ENCODE measurements at places on chromosomes 6 and 20. TPM values are rescaled to one million over a fixed set of nuclear protein-coding genes. Genes with fewer than 3 reads are reported as not detected.

- DNase-seq = no peak
These were observed 53.6 kb downstream of the CCN2 start for GRCh38 chr6:131897621-131898020.

- DNase-seq = no peak
These were observed 37.0 kb downstream of the KLHL31 start for GRCh38 chr6:53628354-53629119.

- DNase-seq = no peak
These were observed 470.6 kb upstream of the ARID1B start for GRCh38 chr6:156306531-156306930.

WTAP gene
- polyA plus RNA-seq = 63.5 TPM

GRCh38 chr20:62489186-62489931 is 13.6 kb upstream of the GATA5 start:
- DNase-seq = no peak

LTB gene
- 6.6 TPM for polyA plus RNA-seq

GRCh38 chr6:151738267-151738666 is 69.2 kb upstream of the ESR1 start:
- DNase-seq = no peak

CLVS2 gene
- not detected for polyA plus RNA-seq

DNA sequence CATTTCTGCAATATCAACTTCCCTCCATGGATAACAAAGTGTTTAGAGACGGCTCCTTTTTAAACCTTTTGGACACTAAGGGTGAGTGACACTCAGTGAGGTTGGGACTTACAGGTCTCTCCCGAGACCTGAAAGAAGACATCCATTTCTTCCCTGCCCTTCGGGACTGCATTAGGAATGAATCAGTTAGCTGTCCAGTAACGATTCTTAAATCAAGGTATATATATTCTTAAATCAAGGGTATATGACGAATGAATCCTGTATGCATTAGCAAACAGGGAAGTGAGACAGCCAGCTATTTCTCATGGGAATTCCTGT is 52.9 kb downstream of the EDN1 start:
- DNase-seq = no peak

- no peak for DNase-seq
These were observed 150.4 kb downstream of the RNGTT start for GRCh38 chr6:88813045-88813444.

- no peak for DNase-seq
These were observed 280.5 kb downstream of the SYNE1 start for GRCh38 chr6:152356662-152357061.

GRCh38 chr20:8829256-8829655 is 239.6 kb upstream of the PLCB4 start:
- DNase-seq = no peak

DNA sequence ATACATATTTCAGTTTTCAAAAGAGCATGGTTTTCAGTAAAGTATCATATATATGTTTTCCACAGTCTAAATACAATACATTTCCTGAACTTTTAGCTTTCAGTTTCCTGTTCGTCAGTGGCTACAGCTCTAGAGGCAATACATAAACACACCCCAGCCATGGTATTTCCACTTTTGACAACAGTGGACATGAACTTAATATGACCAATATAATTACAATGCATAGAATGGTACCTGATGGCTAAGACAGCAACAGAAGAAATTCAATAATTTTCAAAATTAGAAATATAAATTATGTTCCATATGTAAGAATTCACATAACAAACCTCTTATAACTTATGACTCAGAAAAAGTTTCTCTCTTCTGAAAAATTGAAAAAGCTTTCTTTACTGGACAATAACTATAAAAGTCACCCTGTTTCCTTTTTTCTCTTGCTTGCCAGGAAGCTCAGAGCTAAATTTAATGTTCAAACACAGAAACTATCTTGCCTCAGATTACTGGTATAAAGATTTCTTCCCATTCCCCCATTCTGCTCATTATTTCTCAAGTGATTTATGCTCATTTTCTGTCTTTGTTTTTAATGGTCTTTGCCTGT is 19.2 kb downstream of the FKBP5 start:
- no peak for DNase-seq

DNA sequence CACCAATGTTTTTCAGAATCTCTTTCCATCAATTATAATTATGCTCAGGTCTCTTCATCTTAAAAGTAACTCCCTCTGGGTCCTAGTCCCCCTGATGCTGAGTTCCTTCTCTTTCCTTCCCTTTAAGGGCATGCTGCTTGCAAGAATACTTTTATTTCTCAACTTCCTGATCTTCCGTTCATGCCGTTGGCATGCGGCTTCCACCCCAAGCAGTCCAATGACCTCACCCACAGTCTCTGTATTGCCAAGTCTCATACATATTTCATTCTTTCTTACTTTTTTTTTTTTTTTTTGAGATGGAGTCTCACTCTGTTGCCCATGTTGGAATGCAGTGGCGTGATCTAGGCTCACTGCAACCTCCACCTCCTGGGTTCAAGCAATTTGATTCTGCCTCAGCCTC is 83.5 kb downstream of the NDUFAF5 start:
- no peak for DNase-seq

- no peak for DNase-seq
These were observed 113.1 kb upstream of the DOK5 start for GRCh38 chr20:54362283-54362682.

RIPOR3 gene
- polyA plus RNA-seq = 10.5 TPM

DNA sequence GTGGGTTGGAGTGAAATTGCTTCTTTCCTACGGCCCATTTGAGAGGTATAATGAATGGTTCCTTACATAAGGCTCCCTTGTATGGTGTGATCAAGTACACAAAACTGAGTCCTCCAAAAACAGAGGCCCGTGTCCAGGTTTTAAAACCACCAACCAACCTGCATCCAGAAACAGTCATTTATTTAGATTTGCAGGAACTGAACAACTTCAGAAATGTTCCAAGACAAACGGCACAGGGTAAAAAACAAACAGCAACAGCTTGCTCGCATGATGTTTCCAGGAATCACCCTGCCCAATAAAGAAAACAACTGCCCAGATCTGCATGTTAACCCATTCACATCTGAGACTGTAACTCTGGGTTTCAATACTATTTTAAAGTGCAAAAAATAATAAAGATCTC is 40.2 kb upstream of the TRAM2 start:
- DNase-seq = no peak

GRCh38 chr20:50120935-50121693 is 8.2 kb upstream of the UBE2V1 start:
- DNase-seq = peak; percentile 62

DNA sequence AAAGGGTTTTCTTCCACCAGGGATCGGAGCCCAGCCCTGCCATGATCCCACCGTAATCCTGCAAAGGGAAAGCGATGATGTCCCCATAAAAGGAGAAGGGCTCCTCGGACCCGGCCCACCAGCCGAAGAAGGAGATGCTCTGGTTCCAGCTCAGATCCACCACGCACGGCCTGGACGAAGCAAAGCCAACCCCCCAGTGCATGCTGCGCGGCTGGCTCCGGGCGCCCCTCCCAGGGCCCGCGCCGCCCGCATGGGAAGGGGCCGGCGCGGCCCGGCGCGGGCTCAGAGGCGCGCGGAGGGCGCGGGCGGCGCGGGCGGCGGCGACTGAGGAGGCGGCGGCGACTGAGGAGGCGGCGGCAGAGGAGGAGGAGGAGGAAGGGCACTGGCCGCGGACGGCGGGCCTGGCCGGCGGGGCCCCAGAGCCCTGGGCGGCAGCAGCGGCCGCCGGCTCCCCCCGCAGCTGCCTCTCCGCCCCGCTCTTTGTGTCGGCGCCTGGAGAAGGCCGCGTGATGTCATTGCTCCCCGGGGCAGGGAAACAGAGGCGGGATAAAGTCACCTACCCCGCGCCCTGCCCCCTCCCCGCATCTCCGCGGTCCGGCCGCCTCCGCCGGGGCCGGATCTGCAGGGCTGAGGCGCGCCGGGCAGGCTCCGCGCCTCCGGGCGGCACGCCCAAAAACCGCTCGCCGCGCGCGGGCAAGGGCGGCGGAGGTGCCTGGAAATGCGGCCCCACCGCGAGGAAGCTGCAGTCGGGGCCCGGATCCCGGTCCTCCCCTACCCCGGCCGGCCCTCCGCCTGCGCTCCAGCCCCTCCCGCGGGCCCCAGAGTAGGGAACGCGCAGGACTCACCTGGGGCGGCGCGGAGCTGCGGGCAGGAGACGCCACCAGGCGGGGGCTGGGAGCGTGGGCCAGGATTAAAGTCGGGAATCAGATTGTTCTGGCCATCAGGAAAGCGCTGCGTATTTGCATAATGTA is at the start of gene FAXC:
Gene FAXC (minus strand): TSS at position 504 of the 971 bp plus-strand sequence. CDS start 302 bp downstream, at position 202.
- DNase-seq = peak; percentile 76

- DNase-seq = no peak
These were observed 1.8 kb upstream of the MAP7 start for GRCh38 chr6:136552054-136552453.

DNA sequence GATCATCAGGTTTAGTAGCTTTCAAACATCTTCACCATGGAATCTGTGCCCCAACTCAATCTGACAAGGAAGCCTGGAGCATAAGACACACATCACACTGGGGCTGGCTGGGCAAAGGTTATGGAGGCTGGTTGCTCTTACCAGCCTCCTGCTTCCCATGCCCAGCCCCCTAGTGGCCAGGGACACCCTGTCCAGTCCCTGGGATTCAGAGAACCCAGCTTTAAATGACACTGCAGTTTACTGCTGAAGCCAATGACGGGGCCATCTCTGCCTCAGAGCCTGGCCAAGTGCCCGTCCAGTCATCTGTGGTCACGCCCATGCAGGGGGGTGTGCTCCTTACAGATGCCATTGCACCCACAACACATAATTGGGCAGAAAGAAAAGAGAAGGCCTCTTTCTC is 272.9 kb downstream of the SMOC2 start:
- no peak for DNase-seq

GRCh38 chr6:146857980-146858347 is 259.2 kb downstream of the ADGB start:
- DNase-seq = peak; percentile 51

CALHM4 gene
- polyA plus RNA-seq = 0.60 TPM

DNA sequence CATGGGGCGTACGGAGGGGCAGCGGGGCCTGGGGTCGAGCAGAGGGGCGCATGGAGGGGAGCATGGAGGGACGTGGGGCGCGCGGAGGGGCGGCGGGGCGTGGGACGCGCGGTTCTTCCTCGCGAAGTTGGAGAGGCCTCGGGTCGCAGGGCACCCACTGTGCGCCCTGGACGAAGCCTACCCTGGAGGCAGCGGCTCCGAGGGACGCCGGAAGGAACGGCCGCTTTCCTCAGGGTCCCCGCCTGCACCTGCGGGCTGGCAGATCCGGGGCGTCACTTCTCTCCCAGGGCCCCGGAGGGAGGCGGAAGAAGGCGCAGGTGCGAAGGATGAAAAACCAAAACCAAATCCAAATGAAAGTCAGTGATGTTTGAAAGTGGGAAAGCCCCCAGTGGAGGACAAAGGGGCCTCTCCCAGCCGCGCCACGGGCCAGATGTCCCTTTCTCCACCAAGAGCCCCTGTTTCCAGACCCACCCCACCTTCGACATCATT is 142.1 kb upstream of the PDE10A start:
- no peak for DNase-seq

DNA sequence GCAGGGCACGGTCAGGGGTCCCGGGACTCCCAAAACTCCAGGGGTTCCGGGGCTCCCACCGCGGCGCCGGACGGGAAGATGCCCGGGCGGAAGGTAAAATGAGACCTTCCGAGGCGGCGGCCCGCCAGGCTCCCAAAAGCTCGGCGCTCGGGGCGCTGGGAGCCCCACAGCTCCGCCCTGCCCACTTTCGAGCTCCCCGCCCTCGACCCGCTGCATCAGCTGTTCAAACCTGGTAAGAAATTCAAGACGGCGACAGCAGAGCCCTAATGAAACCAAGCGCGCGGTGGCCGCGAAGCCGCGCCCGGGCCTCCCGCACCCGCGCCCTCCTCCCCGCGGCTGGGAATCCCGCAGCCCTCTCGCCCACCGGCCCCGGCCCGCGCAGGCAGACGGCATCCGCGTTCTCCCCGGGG is 369 bp downstream of the SLC4A11 start:
- peak; percentile 48 for DNase-seq

DNA sequence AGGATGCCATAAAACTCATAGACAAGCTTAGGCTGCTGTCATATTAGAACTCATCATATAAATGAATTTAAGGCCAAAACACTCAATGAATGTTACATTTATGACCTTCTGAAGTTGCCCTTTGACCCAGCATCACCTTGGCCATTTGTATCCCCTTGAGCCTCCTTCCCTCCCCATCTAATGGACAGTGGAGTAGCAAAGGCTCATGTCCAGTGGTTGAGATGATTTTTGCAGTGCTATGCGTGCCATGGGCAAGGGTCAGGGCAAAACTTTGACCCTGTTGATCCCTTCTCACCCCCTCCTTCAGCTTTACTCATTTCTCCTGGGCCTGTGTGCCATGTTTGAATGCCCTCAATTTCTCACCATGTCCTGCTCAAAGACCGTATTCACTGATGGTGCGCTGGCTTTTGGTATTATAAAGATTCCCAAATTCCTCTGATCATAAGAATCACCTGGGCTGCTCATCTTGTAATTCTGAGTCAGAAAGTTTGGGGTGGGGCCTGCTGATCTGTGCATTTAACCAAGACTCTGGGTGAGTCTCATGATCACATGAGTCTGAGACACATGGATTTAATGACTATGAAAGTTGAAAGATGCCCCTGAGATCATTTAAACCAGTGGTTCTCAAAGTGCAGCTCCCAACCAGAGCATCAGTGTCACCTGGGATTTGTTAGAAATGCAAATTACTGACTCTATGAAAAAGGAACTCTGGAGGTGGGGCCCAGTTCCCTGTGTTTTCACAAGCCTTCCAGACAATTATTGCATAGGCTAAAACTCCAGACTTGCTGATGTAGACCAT is 57.5 kb upstream of the IL20RA start:
- DNase-seq = no peak

DNA sequence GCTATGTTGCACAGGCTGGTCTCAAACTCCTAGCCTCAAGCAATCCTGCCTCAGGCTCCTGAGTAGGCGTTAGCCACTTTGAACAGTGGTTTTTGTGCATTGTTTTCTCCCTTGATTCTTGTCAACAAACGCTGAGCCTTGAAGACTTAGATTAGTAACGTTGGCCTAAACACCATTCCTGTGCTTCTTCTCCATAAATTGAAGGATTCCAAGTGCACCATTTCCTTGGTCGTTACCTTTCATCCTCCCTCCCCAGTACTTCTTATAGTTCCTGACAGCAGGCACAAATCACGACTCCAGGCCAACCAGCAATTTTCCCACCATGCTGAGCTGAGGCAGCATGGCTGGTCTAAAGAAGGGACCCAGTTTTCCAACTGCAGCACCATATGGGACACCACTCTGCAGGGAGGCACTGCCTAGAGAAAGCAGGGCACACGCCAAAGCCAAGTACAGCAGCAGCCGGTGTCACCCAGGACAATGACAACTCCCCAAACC is 8.9 kb downstream of the RPS10 start:
- DNase-seq = no peak

All from kidney (tissue), 22 donors.